ENCODE measurements at places on chromosomes 7 and 10.

DNA sequence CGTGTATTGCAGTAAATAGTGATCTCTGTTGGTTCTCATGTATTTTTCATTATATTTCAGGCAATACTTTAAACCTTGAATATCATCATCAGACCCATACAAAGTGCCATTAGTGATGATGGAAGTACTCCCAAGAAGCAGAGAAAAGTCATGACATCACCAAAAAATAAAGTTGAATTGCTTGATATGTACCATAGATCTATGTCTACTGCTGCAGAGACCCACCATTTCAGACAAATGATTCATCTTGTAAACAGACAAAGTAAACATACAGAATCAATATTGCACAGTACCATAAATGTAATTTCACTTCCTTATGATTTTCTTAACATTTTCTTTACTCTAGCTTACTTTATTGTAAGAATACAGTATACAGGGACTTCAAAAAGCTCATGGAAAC lies 347.8 kb downstream of the IPMK start:
- no peak overlapping the region for H3K4me3 ChIP-seq
- H3K4me1 ChIP-seq: no peaks in the 10 kb centered on the region
- no peaks in the 10 kb centered on the region for H3K27me3 ChIP-seq
- no peaks in the 10 kb centered on the region for H3K36me3 ChIP-seq
- DNase-seq: no peak
- no peak overlapping the region for H3K27ac ChIP-seq

GRCh38 chr7:117674617-117675016 lies 194.8 kb downstream of the CFTR start:
- no peak for DNase-seq
- H3K27ac ChIP-seq: no peak overlapping the region
- no peaks in the 10 kb centered on the region for H3K36me3 ChIP-seq
- no peaks in the 10 kb centered on the region for H3K27me3 ChIP-seq

GRCh38 chr7:37092548-37092947 lies 356.1 kb downstream of the ELMO1 start:
- DNase-seq: no peak
- no peaks in the 10 kb centered on the region for H3K27me3 ChIP-seq
- H3K27ac ChIP-seq: peak overlapping the region; percentile 6
- peaks cover 15% of the 10 kb centered on the region for H3K36me3 ChIP-seq

GRCh38 chr10:4770801-4771553 lies 55.0 kb upstream of the AKR1E2 start:
- peaks cover under 1% of the 10 kb centered on the region for H3K36me3 ChIP-seq
- H3K4me1 ChIP-seq: no peaks in the 10 kb centered on the region
- DNase-seq: no peak
- H3K27ac ChIP-seq: no peak overlapping the region
- H3K27me3 ChIP-seq: peaks cover 41% of the 10 kb centered on the region
